HL-60 (cell line): ENCODE measurements at places on chromosomes 2 and 18.

DNA sequence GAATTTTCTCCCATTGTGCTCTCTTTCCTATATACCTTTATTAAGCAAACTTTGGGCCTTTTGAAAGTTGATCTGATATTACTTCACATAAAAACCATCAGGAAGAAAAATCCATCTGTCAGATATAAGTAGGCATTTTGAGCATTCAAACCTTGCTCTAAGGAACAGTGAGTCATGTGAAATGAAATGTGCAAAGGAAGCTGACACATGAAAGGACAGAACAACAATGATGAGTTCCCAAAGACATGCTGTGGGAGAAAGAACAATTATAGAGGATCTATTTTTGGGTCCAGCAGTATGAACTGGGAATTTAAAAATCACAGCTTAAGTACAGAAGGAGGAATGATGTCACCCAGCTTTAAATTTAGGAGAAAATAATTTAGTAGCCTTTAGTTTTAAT lies 18.1 kb downstream of the CALCRL start:
- no peak for DNase-seq

DNA sequence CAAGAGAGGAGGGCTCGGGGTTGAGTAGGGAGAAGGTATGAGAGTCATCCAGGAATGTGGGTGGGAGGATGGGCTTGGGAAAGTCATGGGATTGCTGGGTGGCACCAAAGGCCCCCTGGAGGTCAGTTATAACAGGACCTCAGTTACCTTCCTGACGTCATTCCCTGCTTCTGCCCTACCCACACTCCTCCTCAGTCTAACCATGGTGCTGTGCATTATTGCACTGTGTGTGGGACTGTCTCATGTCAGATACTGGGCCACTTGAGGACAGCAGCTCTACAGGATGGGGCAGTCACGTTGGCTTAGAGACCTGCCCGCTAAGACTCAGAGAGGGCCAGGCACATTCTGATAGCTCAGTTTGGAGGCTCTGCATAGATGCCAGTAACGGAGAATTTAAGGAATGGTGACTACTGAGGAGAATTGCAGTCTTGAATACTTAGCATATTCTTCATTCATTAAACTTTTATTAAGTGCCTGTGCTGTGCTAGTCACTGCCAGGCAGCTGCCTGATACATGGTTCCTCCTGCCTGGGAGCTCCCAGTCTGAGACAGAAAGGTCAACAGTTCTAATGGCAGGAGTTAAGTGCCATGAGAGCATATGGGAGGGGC lies 90.5 kb downstream of the LAMA3 start:
- no peak for DNase-seq

- no peak for DNase-seq
Observed at GRCh38 chr2:144512470-144512869, 7.4 kb downstream of the ZEB2 start.

DNA sequence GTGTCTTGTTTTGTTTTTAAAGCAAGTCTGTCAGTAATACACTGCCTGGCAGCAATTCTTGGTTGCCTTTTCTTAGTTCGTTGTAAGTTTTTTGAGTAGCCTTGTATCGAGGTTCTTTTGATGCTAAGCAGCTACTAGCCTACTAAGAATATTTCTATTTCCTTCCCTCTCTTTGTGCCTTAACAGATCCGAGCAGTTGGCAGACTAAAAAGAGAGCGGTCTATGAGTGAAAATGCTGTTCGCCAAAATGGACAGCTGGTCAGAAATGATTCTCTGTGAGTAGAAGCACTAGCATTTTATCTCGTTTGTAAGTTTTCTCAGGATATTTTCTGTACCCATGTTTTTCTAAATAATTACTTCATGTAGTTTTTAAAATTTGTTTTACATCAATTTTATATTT lies 15.1 kb downstream of the MFF start:
- no peak for DNase-seq

DNA sequence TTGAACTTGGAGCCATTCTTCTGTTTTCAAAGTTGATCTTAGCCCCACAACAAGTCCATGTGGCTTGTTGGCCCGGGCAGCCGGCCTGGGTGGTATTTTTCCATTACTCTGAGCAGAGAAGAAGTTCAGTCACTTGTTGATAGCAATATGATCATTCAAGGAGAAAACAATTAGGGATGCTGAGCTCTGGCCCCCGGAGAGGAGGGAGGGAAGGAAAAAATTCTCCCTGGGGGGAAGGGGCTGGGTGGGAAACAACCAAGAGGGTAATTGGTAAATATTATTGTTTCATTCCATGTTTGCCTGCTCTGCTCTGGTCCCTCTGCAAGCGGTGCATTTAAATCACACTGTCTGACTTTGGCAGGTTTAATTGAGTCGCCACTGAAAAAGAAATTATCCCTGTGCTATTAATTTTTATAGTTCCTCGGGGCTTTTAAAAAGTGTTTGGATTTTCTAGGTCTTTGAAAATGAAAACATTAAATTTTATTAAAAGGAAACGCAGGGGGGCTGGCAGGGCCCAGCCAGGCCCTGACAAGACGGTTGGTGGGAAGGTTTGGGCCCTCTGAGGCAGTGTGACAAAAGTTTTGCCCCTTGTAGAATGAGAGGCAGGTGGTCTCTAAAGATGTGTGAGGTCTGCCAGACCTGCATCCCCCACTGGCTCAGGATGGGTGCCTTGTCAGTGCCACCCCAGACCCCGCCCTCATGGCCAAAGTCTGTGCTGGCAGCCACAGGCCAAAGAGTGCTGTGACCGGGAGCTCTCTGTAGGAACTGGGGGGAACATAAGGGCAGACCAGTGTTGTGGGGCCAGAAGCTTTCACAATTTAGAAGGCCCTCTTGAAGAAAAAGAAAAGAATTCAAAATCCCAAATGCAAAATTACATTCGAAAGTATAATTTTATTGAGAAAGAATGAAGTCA lies 52.5 kb upstream of the SLC14A2 start:
- no peak for DNase-seq
